ENCODE measurements at places on chromosomes 4 and X.
A peak's percentile ranks its signal among the peaks of the same experiment; 100 is the strongest.

DNA sequence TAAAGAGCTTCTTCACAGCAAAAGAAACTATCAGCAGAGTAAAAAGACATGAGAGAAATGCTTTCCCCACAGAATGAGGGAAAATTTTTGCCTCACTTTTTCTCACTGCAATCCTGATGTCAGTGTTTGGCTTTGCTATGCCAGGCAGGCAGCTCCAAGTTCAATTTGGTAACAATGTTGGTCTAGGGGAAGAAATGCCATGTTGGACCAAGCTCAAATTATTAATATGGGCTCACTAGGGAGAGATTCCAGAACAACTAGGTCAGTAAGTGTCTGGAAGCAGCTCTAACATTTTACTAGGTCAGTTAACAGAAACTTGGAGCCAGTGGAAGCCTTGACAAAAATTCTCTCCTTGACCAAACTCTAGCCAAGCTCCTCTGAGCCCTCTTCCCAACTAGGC is 95.4 kb downstream of the NAF1 start:
- no peak for DNase-seq

GRCh38 chr4:147050356-147050765 is 104.7 kb upstream of the TTC29 start:
- DNase-seq = no peak

GRCh38 chrX:133676344-133677122 is 261.2 kb upstream of the GPC4 start:
- no peak for DNase-seq

GRCh38 chr4:75895744-75896314 is 6.4 kb downstream of the PPEF2 start:
- DNase-seq = peak; percentile 20

Measured in activated CD4-positive, alpha-beta T cell treated with anti-CD3 and anti-CD28 coated beads, Interleukin-2, amount 10 ng/mL, durations not matched to agents 7 days and 5 days (primary cell).